Placental epithelial cell (primary cell): ENCODE measurements at places on chromosomes 4 and X. TPM values are rescaled to one million over a fixed set of nuclear protein-coding genes. Genes with fewer than 3 reads are reported as not detected.

The RBM47 gene
- total RNA-seq: 2.4 and 5.1 TPM in 2 replicates

The CHST7 gene
- total RNA-seq: 0.79 and 2.3 TPM in 2 replicates

The MAGED2 gene
- 460 and 481 TPM in 2 replicates for total RNA-seq

The SPANXA1 gene
- not detected in 2 replicates for total RNA-seq

The SSX3 gene
- total RNA-seq: not detected in 2 replicates

The CD99 gene
- 309 and 442 TPM in 2 replicates for total RNA-seq

The MAGEB1 gene
- total RNA-seq: not detected in 2 replicates

The MAP7D2 gene
- 0.39 and 1.1 TPM in 2 replicates for total RNA-seq

The CFAP99 gene
- total RNA-seq: not detected in 2 replicates

The TMSB15A gene
- 1.6 and 6.0 TPM in 2 replicates for total RNA-seq

The PABPC5 gene
- 1.2 and 2.4 TPM in 2 replicates for total RNA-seq

The SPP1 gene
- not detected in 2 replicates for total RNA-seq

The CISD2 gene
- 14.9 and 36.1 TPM in 2 replicates for total RNA-seq
